ENCODE measurements at places on chromosomes 5 and 9.

DNA sequence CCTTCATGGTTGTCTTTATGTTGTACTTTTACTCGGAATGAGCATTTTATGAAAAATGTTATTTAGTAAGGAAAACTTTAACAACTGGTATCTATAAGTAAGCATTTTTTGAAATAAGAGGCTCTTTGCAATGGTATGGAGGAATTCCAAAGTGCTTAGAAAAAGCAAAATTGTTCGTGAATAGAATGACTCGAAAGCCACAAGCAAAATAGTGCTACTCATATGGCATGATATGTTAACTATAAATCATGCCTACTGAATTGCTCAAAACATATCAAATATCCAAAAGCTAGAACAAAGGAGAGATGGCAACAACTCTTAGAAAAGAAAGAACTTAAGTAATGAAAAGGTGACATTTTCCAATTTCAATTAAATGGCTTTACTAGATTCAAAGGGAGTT lies 216.3 kb downstream of the KIAA0825 start:
- DNase-seq, result no peak

GRCh38 chr5:14267991-14268708 lies 125.0 kb downstream of the TRIO start:
- DNase-seq, result peak; percentile 37

- DNase-seq, result no peak
Observed at GRCh38 chr5:87382224-87382623, 30.5 kb downstream of the CCNH start.

DNA sequence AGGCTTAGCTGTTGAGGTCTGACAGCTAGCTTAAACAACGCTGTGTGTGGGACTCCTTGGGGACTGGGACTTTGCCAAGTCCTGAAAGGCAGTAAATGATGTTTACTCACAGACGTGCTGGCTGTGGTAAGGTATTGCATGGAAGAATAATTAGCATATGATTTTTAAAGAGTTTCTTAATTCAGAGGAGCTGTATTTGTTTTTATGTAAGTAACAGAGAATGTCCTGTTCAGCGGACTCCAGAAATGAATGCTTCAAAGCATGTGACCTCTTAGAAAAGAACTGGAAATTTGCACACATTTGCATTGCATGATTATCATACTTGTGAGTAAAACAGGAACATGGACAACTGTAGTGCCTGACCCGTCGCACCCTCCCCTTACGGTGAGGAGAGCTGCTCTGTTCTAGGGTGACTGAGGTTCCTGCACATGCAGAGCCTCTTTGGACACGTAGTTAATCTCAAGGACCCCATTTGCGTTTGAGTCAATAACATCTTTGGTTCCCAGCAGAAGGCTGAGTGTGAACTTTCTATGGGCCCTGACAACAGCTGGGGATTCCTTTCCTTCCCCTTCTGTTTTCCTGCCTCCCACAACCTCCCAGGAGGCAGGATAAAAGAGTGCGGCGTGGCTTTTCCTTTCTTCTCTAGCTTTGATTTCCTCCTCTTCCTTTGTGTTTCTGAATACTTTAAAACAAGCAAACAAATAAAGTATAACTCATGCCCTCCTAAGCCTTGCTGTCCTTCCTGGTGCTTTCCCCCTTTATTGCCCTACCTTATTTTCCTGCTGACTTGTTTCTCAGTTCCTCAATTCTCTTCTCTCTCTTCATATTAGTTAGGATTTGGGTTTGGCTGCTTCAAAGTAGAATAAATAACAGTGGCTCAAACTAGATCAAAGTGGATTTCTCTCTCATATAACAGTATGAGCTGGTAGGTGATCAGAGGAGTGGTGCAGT lies 157.2 kb upstream of the CD180 start:
- DNase-seq, result no peak

GRCh38 chr9:113985968-113986585 lies 92.0 kb downstream of the AMBP start:
- DNase-seq, result peak; percentile 94

DNA sequence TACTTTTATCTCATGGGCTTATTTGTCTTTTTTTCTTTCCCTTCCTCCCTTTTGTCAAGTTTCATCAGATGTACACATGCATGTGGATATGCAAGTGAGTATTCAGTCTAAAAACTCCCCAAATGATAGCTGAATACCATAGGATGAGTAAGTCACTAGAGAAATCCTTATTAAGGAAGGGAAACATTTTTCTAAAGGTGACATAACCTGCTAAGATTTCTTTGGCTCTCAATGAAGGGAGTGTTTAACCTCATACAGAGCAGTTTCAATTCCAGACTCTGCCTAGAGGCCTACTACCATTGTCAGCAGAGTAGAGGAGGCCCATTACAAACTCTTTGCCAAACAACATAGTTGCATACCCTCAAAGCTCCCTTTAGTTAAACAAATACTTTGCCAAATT lies 192.4 kb downstream of the ARHGEF28 start:
- DNase-seq, result peak; percentile 79

GRCh38 chr5:178644826-178645545 lies 18.1 kb upstream of the CLK4 start:
- no peak for DNase-seq

- DNase-seq, result no peak
Observed at GRCh38 chr5:165834891-165835290, 2329.5 kb downstream of the MAT2B start.

DNA sequence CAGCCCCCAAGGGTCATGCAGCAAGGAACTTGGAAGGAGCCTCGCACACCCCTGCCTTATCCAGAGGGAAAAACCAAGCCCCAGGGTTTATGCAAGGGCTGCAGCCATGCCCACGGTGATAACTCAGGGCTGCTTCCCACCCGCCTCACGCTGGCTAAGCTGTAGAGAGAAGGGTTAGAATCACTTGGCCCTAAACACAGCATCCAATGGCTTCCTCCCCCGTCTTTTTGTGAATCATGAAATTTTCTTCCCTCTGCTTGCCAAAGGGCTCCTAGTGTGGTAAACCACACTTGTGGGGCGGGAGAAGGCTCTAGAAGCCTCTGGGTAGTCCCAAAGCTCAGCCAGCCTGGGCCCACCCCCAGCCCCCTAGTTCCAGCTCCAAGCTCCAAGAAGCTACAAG lies 55.9 kb upstream of the ORM1 start:
- DNase-seq, result peak; percentile 85

DNA sequence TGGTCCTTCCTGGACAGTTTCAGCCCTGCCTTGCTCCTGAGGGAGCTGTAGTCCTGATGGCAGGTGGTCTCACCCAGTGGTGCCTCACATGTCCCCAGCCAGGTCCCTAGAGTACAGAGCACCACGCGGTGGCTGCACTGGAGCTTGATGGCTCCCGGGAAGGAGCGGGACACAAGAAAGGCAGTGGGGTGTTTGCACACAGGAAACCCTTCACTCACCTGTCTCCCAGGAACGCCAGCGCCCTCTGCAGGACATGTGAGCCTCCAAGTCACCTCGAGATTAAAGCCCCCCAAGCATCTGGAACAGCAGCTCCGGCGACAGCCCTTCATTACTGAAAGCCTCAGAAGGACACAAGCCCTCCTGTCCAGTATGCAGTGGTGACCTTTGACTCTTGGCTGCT lies 19.9 kb upstream of the TMEM250 start:
- DNase-seq, result no peak

- DNase-seq, result peak; percentile 47
Observed at GRCh38 chr5:168187614-168188013, 103.8 kb upstream of the WWC1 start.

- no peak for DNase-seq
Observed at GRCh38 chr5:14250748-14251701, 107.9 kb downstream of the TRIO start.

- DNase-seq, result peak; percentile 28
Observed at GRCh38 chr9:137253717-137254623, 1.2 kb upstream of the NELFB start.

DNA sequence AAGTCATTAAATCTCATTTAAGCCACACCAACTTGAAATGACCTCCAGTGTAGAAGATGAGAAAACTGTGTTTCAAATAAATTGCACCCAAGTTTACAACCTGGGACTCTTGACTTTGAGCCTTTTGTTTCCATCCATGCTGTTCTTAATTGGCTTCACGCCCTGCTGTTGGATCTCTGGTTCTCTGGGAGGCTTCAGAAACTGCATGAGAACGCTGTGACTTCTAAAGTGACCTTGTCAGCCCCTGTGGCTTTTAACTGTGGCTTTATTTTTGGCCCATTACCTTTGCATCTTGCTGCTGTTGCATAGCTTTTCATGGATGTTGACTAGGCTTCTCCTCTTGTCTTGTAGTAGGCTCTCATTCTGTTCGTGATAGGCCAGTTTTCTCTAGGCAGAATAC lies 29.3 kb downstream of the TNFAIP8 start:
- no peak for DNase-seq

DNA sequence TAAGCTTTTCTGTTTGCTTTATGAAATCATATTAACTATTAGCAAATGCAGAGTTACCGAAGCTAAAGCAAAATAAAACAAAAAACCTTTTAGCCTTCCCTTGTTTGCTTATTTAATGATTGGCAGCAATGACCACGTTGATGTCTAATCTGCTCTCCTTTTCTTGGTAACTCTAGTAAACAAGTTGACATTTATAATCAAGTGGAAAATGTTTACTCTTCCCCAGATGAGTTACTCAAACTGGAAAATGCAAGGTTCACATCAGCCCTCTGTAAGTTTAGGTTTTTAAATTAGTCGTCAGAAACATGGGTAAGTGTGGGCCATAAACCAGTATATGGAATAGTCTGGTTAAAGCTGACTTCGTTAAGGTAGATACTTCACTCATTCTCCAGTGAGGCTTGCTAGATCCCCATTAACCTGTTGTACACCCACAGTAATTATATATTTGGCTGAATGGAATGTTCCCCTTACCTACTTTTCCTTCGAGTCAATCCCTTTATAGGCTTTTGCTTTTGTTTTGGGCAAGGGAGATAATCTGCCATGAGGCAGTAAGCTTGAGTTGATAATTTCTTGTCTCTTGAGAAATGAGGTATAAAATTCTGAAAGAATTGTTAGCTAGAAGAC lies 100.9 kb downstream of the GDNF start:
- no peak for DNase-seq

- DNase-seq, result no peak
Observed at GRCh38 chr9:125789196-125789595, 42.0 kb downstream of the PBX3 start.

- DNase-seq, result no peak
Observed at GRCh38 chr5:152623951-152624350, 218.9 kb upstream of the NMUR2 start.

DNA sequence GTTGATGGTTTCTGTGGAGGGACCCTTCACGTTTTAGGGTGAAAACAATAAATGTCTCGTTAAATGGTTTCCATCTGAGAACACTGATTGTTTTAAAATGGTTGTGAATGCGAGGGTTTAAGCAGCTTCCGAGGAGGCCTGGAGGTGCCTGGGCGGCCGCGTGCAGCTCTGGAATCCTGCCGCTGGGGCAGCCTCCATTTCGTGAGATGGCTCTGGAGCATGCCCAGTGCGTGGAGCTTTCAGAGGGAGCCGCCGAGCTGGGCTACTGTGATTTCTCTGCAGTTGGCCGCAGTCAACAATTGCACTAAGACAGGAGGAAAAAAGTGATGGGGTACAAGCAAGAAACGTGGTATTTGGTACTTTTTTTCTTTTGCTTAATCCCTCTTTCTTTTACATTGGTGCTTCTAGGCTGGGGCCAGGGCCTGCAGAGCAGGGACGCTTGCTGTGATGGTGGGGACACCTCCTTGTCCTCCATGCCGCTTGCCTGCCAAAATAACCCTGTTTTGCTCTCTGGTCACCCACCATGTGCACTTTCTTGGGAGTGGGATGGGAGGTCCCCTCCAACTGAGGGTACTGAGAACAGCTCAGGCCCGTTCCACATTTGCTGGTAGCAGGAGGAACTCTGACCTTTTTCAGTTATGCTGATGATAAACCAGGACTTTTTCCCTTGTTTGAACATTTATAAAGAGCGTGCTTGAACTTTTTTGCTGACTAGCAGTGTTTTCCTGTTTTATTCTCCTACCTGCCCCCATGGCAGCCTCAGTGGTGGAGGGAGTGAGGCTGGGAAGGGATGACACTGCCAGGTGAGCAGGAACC lies 47.1 kb downstream of the EHMT1 start:
- peak; percentile 47 for DNase-seq

DNA sequence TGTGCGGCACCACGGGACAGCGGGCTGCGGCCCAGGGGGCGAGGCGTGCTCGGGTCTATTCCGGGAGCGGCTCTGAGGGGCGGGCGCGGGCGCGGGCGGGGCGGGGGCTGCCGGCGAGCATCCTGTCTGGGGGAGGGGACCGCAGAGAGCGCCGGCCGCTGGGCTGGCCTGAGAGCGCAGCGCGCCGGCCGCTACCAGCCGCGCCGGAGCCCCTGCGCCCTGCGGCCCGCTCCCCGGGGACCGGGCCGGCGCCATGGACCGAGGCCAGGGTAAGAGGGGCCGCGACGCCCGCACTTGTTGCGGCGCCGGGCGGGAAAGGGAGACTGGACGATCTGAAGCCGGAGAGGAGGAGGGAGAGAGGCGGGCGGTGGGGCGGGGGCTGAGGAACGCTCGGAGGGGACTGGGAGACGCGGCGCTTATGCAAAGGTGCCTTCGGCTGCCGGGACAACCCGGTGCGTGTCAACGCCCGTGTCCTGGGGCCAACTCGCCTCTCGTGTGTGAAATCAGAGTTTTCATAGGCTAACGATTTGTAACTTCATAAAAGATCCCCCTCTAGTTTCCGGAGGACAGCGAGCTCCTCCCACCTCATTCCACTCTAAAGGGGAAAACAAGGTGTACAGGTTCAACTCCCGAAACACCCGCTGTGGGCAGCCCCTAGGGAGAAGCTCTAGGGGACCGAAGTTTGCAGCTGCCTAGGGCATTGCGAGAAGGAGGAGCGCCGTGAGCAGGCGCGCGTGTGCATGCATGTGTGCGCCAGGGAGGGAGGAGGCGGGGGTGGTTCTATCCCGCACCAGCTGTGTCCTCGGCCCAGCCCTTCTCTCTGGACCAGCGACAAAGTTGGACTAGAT lies at the start of gene AFAP1L1:
Gene AFAP1L1, plus strand, starts transcription at position 144 of the 848 bp plus-strand sequence. Its CDS starts 110 bp downstream, at position 254.
- peak; percentile 29 for DNase-seq

All from amniotic epithelial cell (primary cell).